ENCODE measurements at places on chromosomes 4 and X.

DNA sequence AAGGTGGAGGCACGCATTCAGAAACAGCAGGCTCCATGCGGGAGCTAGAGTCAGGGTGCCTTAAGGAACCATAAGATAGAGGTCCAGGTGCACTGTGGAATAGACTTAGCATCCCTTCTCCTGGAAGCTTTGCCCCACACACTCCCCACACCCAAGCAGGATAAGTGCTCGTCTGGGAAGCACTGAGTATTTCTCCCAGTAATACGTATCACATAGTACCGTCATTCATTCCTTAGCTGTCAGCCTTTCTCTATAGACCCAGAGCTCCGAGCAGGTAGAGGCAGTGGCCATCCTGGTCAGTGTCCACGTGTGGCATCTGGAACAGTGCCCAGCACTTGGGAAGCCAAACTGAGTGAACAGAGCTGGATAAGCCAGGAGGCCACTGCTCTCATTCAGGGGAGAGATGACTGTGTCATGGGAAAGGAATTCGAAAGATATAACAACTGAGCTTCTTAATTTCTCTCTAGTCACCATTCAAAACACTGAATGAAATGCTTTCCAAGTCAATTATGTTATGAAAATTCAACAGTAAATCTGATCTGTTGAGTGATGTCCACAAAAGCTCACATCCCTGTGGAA lies 9.9 kb downstream of the APBB2 start:
- DNase-seq, result no peak

DNA sequence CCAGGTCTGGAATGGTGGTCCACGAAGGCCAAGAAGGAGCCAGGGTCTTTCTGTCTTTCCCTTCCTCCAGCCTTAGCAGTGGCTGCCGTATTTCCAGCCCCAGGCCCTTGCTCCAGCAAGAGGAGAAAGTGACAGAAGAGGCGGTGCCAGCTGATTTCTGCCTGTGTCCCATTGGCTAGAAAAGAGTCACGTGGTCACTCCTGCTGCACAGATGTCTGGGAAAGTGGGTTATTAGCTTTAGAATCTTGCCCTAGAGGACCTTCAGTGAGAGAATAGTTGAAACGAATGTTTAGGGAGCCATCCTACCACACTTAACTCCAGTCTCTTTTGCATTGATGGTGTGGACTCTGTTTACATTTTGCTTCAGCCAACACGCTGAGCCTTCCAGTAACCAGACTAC lies 99.3 kb upstream of the BCOR start:
- DNase-seq, result no peak

- DNase-seq, result no peak
These were observed 81.1 kb downstream of the FAAH2 start for GRCh38 chrX:57367649-57368048.

DNA sequence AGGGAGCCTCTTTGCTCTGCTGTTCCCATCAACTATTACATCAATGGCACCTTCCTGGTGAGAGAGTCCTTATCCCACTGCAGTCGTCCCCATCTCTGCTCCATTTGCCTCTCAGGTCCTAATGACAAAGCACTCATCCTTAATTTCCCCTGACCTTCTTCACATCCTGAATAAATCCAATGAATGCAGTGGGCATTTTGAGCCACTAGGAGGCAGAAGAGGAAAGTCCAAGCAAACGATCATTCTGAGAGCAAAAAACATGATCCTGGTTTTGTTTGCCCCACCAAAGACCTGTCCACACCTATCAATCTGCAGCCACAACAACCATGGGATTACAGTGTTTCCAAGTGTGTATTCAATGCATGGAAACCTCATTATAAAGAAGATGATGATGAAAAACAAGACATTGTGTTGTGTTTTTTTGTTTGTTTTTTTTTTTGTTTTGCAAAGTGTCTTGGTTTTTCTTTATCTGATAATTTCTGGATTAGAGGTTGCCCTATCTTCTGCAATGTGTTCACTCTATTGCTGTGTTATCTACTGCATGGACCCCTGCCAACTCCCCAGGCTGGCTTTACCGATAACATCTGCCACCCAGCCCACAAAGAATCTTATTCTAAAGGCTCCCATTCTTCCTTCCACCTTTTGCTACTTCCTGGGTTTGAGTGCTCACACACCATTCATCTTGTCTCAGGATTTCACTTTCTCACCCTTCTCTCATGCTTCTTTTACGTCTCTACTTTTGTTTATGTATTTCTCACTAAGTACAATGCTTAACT lies 207.2 kb downstream of the NLGN4X start:
- no peak for DNase-seq

GRCh38 chrX:81489987-81490386 lies 288.1 kb downstream of the SH3BGRL start:
- DNase-seq, result no peak

DNA sequence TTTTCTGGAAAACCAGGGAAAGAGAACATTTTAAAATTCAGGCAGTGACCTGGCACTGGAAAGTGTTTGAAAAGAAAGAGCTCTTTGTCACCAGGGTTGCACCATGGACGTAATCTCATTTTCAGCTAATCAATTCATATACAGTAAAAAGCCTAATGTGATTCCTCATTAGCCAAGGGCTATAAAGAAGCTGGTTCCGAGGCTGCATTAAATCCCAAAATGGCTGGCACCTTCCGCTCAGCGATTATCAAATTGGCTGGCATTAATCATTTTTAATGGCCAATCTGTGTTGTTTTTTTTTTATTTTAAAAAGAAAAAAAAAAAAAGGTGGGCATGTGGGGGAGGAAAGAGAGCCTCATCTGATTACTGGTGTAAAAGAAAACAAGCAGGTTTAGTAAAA lies 341.4 kb downstream of the RAB28 start:
- DNase-seq, result no peak

GRCh38 chrX:129738466-129739308 lies at the start of gene XPNPEP2:
TSS of gene XPNPEP2 (plus strand) at chrX:129738979. CDS start at chrX:129739214, 235 bp downstream.
- no peak for DNase-seq

GRCh38 chrX:134537179-134537955 lies 77.4 kb downstream of the HPRT1 start:
- no peak for DNase-seq

GRCh38 chr4:149029056-149029651 lies 586.9 kb upstream of the NR3C2 start:
- DNase-seq, result no peak

DNA sequence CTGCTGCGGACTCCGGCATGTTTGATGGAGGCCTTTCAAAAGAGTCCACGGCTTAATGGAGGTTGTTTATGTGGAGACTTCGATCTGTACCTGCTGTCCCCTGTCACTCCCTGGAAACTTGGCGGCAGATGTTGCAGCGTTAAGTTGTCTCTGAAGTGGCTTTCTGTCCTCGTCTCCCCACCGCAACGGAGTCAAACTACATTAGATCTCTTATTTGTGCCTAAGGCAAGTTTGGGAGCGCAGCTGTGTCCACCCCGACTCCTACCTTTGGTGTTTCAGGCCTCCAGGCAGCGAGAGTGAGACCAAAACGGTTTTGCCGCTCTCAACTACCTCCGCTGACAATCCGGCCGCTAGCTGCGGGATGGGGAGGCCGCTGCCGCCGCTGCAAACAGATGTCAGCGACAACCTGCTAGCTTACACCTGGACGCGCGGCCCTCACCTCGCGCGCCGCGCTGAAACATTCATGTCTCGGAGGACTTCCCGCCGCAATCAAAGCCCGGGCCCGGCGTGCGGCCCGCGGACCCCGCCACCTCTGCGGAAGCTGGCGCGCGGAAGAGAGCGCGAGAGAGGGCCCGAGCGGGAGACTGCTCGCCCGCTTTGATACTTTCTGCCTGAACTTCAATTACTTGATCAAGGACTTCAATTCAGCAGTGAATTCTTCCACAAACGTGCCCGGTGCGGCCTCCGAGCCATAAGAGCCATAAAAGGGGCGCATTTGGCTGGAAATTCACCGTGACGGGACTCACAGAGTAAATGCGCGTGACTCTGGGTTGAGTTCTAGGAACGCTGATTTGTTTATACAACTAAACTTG lies 108.4 kb downstream of the ANTXR2 start:
- no peak for DNase-seq

DNA sequence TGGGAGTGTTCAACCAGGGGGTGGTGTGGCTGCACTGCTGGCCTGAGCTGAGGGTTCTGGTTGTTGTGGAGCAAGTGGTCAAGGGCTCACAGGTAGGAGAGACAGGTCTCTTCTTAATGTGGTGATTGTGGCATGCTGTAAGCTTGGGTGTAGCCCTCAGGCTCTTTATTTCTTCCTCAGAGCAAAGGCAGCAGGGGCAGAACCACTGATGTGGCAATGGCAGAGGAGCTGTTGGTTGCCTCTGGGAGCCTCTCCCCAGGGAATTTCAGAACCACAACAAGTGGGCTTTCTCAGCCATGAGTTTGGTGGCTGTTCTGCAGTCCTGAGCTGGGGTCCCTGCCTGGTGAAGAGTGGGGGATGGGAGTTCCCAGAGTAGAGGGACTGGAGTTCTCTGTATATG lies 1017.2 kb downstream of the SH3BGRL start:
- DNase-seq, result no peak

DNA sequence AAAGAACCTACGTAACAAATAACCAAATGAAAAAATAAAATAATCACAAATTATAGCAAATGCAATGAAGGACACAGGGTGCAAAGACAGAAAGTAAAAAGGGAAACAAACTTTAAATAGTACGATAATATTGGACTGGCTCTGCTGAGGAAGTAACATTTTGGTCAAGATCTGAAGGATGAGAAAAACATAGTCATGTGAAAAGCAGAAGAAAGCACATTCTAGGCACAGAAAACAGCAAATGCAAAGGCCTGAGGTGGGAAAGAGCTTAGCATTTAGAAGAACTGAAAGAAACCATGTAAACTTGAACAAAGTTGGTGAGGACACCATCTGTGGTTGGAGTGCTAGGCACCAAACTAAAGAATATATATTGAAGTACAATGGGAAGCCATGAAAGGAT lies 111.2 kb downstream of the PPP3CA start:
- DNase-seq, result no peak

DNA sequence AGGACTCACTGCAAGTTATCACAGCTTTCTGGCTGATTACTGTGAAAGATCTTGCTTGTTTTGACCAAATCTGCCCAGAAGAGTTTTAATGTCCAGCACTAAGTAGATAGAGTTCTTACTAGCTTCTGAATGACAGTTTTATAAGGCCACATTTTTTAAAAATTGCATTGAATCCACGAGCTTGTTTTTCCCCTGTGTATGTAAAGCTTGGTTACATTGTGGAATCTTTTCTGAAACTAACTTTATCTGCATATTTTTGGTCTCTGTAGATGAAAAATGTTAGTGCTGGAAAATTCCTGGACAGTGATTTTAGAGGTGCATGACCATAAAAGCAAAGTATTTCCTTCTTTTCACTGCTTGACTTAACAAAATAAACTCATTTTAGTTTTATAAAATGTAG lies 650.3 kb upstream of the FAM241A start:
- no peak for DNase-seq
